Activated effector memory CD4-positive, alpha-beta T cell treated with Interleukin-2 at 50 U/mL for 16 hours (primary cell): ENCODE measurements at places on chromosomes 3 and 15.

DNA sequence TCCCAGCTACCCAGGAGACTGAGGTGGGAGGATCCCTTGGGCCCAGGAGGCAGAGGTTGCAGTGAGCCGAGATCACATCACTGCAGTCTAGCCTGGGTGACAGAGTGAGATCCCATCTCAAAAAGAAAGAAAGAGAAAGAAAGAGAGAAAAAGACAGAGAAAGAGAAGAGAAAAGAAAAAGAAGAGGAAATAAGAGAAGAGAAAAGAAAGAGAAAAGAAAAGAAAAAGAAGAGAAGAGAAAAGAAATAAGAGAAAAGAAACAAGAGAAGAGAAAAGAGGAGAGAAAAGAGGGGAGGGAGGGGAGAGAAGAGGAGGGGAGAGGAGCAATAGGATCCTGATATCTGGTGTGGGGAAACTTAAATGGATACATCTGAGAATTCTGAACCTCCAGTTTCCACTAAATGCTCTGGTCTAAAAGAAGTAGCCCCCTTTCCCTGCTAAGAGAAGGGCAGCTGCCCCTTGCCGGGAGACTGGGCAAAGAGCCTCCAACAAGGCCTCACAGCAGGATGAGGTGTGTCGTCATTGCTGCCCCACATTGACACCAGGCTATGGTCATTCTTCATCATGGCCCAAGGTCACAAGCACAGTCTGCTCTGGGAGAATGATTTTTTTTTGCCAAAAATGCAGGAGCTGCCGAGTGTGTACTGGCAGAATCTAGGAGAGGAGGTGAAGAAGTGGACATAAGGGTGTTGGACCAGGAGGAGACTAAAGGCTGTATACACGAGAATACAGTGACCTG, 21.1 kb upstream of the COMMD4 start:
- no peak for DNase-seq

- no peak for DNase-seq
Measured at GRCh38 chr3:13019243-13020095, 53.8 kb downstream of the IQSEC1 start.

DNA sequence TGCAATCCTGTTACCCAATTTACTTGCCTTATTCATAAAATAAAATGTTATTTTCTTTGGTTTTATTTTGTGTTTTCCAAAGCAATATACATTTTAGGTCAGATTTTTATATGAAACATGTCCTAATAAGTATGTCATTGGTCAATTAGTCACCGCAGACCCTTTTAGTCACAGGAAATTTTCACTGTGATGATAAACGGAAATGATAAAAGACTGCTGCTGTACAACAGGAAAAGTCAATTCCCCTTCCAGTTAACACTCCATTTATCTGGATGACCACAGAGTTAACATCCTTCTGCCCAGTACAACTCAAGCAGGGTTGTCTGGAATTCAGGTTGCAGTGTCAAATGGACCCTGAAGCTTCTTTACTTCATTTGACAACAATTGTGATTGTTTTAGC, 175.2 kb downstream of the LSAMP start:
- DNase-seq: no peak

- DNase-seq: no peak
Measured at GRCh38 chr3:54777141-54777540, 150.7 kb downstream of the LRTM1 start.

DNA sequence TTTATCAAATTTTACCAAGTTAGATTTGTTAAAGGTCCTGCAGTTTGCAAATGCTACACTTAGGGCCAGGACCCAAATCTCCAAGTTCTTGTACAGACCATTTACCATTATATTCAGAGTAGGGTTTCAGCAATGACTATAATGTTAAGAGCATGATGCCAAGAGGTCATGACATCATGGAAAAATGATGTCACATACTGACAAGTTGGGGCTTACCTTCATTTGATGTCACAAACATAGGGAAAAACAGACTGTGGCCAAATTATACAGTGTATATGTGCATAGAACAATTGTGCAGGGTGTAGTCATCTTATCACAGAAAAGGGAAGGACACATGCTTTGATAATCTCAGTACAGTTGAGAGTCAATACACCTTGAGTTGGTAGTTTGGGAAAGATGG, 10.1 kb upstream of the THRB start:
- DNase-seq: no peak
